ENCODE measurements at places on chromosomes 1 and 21.
A peak's percentile ranks its signal among the peaks of the same experiment; 100 is the strongest.

DNA sequence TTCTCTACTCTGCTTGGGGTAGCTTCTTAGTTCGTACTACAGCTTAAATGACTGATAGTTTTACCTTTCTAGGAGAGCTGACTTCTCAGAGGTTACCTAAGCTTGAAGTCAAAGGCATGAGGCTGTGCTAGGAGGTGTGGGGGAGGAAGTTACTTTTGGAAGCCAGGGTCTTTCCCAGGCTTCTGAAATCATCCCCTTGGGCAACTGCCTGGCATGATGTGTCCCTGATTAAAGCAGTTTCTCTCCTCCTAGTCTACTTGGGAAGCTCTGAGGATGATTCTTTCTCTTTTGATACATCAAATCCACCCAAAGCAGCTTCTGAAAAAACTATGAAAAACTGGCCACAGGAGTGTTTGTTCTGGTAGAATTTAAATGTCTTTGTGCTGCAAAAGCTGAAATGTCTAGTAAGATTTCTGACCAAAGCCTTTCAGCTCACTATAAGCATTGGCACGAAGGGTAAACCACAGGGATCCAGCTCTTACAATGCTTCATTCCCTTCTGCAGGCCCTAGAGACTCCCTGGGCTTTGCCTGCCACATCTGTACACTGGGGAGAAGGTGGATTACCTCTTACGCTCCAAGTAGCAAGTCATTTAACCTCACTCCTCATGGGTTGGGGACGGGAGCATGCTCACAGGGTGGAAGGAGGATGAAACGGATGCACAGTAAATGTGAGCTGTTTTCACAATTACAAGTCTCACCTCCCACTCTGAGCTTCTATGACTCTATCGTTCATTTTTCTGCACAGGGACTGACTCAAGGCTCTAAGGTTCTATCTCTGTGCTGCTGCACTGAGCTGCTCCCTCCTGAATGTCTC lies 59.6 kb downstream of the RUNX1 start:
- no peak for DNase-seq

DNA sequence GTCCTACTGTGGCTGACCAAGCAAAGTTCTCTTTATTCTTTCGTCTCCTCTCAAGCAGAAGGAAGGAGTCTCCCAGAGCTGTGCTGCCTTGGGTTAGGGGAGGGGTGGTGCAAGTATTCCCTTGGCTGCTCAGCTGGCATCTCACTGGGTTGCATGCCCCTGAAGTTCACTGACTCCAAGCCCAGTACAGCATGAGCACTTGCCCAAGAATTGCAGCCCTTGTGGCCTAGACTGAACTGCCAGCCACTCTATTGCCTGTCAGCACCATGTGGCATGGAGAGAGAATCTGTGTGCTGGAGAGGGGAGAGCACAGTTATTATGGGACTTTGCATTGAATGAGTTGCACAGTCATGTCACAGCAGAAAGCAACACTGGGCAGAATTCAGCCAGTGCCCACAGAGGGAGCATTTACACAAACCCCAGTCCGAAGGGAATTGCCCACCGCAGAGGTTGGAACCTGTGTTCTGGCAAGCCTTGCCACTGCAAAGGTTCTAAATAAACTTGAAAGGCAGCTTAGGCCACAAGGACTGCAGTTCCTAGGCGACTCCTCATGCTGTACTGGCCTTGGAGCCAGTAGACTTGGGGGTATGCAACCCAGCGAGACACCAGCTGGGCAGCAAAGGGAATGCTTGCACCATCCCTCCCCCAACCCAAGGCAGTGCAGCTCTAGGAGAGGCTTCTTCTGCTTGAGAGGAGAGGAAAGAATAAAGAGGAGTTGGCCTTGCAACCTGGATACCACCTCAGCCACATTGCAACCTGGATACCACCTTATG lies 28.8 kb downstream of the DR1 start:
- no peak for DNase-seq

GRCh38 chr21:45447821-45448220 lies 42.9 kb downstream of the COL18A1 start:
- DNase-seq, result no peak

GRCh38 chr1:230314142-230314470 lies 112.0 kb downstream of the PGBD5 start:
- no peak for DNase-seq

DNA sequence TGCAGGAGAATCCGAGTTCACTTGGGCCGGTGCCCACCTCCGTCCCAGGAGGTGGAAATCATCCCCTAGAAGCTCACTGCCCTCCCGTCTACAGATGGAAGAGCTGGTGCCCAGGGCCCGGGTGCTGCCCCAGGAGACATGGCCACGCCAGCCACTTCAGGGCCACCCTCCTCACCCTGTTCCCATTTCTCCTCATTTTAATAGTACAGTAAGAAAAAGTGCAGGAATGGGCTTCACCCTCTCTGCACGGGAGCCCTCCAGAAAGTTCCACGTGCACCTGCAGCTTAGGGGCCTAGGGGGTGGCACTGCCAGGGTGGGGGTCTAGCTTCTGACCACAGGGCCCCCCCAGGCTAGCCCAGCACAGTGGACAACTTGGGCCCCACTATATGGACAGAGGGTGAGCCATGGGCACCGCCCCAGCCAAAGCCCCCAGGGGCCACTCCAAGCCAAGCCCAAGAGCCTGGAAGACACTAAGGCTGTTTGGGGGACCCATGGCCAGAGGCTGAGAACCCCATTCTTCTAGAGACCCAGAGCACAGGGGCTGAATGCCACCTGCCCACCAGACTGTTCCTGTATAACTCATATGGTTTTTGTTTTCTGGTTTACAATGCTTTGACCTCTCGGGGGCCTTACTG lies 3.4 kb upstream of the FTCD start:
- DNase-seq, result no peak

DNA sequence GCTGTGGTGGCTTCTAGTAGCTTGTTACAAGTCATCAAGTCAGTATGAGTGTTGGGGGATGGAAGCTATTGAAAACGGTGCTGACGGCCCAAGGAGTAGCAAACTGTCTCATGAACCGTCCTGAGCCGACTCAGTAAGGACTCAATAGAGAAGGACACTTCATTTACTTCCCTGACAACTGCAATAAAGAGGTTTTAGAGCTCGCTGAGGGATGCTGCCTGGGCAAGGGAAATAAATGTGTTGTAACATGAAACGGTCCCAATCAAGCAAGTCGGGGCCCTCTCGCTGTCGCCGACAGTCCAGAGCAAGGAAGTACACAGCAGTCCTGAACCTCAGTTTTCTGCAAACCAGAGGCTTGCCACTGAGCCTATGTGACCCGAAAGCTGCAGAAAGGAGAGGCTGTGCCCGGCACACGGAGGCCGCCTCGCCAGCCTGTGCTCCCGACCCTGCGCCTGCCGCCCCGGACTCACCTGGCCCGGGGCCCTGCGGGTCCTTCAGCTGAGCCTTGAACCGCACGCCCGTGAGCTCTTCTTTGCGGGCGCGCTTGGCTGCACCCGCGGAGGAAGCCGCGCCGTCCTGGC lies 423 bp downstream of the URB1 start:
- DNase-seq, result no peak

GRCh38 chr1:208475951-208476845 lies 232.0 kb upstream of the PLXNA2 start:
- no peak for DNase-seq

DNA sequence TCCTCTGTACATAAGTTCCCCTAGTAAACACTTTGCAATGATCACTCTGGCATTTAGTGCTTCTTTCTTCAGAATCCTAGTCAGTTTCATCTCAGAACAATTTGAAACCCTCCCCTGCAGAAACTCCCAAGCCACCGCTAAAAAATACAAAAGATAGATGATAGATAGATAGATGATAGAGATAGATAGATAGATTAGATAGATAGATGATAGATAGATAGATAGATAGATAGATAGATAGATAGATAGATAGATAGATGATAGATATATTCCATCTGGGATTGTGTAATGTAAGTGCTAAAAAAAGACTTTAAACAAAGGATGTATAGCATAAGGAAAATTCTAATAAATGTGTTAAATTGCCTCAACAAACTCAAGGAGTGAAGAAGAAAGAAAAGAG lies 212.6 kb upstream of the POGK start:
- no peak for DNase-seq

DNA sequence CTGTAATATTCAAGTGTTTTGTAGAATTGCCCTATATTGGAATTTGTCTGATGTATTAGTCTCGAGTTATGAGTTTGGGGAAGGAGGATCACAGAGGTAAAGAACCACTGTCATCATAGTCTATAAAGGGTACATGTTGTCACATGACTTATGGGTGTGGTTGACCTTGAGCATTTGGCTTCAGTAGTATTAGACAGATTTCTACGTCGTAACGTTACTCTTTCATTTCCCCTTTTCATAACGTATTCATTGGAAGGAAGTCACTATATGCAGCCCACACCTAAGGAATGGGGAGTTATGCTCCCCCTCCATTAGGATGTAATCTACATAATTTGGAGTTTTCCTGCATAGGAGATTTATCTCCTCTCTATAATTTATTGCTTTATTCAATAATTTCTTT lies 110.1 kb upstream of the VAV3 start:
- no peak for DNase-seq

DNA sequence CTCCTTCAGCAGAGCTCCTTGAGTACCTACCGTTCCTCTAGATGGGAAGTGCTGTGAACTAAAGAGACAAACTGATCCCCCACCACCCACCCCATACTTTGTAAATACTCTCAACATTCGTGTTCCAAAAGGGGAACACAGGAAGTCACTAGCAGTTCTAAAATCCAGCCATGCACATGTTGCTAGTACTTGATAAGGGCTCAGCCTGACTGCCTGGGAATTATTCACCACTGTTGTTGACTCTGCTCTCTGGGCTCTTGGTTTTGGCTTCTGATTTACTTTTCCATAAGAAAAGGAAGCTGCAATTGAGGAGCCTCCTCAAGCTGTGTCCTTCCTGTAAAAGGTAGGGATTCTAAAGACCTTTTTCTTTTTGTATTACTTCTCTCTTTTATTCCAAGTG lies 67.5 kb downstream of the IVNS1ABP start:
- no peak for DNase-seq

GRCh38 chr1:27527890-27528817 lies 38.2 kb upstream of the WASF2 start:
- DNase-seq, result no peak

DNA sequence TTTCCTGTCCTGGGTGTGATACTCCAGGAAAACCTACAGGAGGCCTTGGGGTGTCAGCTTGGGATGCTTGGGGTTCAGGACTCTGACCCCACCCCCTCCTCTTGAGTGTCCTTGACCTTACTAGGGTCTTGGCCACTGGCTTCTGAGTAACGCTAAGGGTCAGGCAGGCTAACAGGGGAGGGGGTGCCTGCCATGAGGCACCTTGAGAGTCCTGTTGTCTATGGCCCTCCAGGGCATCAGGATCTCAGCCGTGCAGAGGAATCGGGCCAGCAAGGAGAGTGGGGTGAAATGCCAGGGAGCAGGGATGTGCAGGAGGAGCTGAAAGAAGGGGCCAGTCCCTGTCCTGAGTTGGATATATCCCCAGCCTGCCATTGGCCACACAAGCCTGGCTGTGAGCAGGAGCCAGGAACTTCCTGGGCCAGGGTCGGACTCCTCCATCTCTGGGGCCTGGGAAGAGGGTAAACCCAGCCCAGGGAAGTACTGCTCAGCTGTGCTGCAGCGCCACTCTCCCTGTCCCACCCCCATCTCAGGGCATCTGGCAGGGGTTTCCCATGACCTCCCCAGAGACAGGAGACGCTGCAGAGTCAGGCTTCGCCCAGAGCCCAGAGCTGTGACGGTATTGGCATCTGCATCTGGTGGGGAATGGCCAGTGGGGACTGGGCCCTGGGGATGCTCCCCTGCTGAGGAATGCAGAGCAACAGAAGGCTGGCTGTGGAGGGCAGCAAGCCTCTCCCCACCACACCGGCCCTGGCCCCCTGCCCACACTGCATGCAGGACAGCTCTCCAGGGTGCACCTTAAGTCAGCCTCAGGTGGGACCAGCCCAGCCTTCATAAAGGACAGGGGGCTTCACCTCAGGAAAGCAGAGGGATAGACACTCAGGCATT lies 6.3 kb downstream of the KIF21B start:
- DNase-seq, result peak; percentile 71

GRCh38 chr1:148308832-148309458 lies 156.9 kb upstream of the NBPF11 start:
- no peak for DNase-seq

DNA sequence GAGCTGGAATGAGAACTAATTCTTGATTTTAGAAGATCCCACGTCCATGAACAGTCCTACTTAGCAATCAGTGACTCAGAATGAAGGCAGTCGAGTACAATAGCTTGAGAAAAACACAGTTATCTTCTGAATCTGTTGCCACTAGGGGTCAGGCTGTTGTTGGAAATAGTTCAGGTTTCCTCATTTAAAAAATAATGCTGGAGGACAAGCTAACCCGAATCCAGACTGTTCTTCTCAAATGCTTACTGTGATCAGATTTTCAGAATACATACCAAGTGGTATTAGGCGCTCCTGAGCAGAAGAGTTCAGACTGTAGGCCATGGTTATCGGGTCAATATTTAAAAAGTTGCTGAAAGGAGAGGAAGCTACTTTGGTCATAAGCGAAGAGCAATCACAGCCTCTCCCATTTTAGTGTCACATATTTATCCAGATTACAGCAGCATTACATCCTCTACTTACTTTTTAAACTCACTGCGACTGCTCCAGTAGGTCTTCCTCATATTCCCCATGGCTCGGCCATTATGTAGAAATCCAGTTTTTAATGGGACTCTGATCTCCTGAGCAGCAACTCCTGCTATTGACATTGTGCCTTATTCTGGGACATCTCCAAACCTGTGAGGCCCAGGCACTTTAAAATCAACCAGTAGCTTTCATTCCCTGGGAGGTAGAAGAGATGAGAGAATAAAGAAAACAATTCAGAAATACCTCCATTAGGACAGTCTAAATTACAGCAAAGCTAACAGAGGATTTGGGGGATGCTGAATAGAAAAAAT lies 10.9 kb downstream of the ERRFI1 start:
- DNase-seq, result no peak

- DNase-seq, result no peak
Measured at GRCh38 chr1:9207086-9207485, 27.5 kb upstream of the H6PD start.

DNA sequence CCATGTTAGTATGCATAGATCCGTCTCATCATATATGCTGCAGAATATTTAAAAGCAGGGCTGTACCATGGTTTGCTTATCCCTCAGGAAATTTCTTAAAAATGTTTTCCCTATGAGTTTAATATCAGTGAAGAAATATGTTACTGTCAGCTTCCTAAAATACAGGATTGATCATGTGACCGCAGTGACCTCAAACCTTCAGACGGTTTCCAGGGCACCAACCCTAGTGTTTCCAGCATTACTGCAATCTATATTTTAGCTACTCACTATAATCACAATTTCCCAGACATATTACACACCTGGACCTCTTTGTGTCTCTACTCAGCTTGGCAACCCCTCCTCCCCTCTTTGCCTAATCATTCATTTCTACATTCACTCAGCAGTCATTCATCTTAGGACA lies 7.7 kb upstream of the SDHB start:
- DNase-seq, result no peak
